ENCODE measurements at places on chromosomes 16 and 17.
A peak's percentile ranks its signal among the peaks of the same experiment; 100 is the strongest.

- no peak for DNase-seq
Measured at GRCh38 chr16:88938777-88939244, 38.2 kb downstream of the CBFA2T3 start.

GRCh38 chr16:47627721-47628120 is 166.6 kb downstream of the PHKB start:
- DNase-seq, result no peak

DNA sequence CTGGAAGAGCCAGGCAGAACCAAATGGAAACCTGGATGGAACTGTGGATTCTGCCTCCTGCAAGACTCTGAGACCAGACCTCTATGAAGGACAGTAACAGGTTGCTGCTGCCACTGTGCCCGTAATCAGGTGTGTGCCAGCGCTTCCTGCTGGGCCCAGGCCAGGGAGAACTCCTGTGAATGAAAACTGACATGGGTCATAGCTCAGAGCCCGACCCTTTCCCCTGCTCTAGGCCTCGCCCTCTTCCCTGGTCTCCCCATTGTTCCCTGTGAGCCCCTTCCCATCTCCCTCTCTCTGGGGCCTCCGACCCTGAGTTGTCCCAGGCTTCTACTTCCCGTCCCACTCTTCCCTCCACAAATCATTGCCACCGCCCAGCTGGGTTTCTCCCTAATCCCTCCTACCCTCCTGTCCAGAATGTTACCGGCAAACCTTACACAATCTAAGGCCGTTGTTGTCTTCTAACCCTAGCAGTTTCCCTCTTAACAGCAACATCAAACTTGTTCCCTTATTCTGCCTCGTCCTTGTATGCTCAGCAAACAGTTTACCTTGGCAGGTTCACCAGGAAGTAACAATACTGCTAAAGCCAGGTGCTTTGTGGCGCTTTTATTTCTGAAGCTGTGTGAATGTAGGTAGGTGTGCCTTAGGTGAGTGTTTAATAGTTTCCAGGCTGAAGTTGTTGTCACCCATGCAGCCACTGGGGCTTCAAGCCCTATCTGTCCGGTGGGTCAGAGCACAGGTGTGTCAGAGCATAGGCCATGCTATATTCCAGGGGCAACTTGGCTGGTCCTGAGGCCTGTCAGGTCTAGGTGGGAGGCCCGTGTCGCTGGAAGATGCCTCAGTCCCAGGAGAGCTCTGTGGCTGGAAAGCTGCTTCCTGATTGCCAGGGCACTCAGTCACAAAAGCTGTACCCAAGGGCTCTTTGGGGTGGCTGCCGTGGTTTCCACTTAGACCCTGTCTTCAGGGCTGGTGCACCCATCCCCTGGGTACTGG is 32.0 kb downstream of the SMPD3 start:
- no peak for DNase-seq

DNA sequence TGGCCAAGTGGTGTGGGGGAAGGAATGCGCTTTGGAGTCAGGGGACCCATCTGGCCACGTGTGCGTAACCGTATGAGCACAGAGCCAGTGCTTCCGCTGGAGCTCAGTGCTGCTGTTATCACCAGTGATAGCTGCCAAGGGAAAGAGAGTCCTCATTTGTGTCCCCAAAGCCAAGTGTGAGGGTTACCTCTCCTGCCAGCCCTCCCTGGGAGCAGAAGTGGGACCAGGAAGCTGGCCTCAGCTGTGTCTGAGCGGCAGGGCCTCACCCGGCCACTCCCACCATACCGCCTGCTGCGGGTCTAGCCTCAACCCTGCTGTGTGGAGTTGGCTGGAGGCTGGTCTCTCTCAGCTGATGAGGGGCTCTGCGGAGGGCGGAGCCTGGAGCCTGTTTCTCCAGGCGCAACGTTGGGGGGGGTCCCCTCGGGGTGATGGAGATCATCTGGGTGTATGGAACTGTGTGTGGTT is 44.5 kb downstream of the MEAK7 start:
- DNase-seq, result no peak

- no peak for DNase-seq
Measured at GRCh38 chr16:71894229-71894920, 956 bp upstream of the IST1 start.

DNA sequence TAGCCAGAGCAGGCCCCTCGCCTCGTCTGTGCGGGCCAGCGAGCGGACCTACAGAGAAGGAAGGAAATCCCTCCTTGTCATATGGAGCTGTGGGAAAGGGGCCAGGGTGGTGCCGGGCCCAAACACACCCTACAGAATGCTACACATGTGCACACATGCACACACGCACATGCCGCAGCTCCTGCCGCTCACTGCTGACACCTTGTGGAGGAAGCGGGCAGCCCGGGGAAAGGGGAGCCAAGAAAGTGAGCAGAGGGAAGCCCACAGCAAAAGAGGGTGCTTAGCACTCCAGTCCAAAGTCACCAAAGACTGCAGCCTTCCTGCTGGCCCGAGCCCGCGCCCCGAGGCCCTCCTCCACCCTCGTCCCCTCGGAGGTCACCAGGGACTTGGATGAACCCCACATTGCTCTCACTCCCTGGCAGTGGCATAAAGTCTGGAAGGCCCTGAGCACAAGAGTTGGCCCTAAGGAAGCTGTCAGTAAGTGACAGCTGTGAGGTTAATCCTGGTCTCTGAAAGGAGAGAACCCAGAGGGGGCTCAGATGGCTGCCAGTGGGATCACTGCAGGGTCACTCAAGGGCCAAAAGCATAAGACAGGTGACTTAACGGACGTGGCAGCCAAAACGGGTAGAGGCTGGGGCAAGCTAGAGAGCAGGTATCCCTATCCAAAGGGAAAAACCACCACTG is 68.2 kb downstream of the MYO18A start:
- peak; percentile 76 for DNase-seq

DNA sequence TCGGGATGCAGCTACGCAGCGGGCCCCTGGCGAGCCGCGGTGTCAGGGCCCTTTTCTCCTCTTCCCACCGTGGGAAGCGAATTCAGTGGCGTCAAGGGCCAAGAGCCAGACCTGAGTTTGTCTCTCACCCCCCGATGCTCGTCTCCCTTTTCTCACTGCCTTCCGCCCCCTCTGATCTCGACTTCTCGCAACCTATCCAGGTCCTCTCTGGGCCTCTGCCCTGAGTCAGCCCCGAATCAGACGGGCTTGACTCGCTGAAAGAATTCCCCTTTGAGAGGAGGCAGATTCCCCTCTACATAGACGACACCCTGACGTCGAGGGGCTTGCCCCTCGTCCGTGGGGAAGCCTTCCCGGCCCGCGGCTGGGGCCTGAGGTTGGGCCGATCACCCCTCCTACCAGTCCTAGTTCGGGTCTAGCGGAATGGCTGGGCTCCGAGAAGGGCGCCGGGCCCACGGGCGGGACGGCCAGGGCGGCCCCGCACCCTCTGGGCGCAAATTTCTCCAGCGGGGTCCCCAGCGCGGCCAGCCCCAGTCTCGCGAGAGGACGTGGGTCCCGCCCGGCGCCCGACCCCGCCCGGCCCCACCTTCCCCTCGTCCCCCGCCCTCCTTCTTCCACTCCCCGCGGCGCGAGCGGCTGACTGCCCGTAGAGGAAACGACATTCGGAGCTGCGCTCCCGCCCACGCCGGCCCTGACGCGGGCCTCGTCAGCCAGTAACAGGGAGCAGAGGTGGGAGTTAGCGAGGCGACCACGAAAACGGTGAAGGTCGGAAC is at the start of gene GGNBP2:
GGNBP2 (plus strand) TSS at position 613 of the 770 bp plus-strand sequence. CDS start 806 bp downstream, outside the sequence.
- peak; percentile 94 for DNase-seq

DNA sequence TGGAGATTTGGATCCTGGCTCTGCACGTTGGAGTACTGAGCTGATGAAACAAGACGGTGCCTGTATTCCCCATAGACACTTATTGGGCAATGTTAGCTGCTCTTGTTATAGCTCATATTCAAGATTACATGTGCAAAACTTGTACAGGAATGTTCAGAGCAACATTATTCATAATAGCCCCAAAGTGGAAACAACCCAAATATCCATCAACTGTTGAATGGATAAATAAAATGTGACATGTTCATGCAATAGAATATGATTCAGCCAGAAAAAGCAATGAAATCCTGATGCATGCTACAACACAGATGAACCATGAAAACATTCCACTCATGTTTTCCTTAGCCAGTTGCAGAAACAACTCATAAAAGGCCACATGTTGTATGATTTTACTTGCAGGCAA is 5.7 kb upstream of the SDR42E1 start:
- DNase-seq, result no peak

- DNase-seq, result no peak
Measured at GRCh38 chr16:88539261-88539651, 30.9 kb upstream of the ZC3H18 start.

DNA sequence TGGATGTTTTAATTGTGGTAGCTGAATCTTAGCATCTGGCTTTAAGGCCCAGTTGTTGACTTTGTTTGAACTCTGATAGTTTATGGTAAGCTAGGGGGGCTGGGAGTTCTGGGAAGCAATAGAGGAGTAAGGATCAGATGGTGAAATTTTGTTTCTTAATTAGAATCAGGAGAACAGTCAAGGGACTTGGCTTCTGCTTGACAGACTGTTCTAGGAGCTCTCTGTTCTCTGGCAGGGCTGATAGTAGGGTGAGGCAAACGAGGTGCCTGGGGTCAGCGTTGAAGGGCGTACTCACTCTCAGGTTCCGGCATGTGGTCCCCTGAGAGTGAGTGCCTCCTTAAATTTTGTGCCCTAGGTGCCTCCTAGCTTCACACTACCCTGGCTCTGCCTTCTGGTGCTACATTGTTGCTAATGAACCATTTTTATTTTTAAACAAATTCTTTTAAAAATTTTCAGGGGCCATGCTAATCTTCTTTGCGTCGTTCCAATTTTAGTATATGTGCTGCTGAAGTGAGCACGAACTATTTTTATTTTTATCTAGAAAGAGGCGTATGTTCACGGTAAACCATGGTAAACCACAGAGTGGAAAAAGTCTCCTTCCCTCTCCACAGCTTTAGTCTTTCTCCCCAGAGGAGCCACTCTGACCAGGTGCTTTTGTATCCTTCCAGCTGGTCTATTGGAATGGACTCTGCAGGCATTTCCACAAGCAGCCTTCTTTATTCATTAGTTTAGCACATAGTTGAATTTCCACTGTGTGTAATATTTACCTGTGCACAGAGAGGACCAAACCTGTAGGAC is 19.7 kb downstream of the SLC7A6 start:
- peak; percentile 56 for DNase-seq

DNA sequence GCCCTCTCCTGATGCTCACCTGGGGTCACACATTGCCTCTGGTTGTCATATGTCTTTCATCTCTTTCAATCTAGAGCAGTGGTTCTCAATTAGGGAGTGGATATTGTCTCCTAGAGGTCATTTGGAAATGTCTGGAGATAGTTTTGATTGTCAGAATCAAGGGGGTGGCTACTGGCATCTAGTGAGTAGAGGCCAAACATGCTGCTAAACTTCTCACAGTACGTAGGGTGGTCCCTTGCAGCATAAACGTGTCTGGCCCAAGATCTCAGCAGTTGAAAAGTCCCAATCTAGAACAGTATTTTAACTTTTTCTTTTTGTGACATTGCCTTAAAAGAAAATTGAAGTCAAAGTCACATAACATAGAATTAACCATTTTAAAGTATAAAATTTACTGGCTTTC is 30.5 kb upstream of the SLC5A10 start:
- no peak for DNase-seq

- DNase-seq, result no peak
Measured at GRCh38 chr16:1485847-1486496, 2.8 kb downstream of the PTX4 start.

DNA sequence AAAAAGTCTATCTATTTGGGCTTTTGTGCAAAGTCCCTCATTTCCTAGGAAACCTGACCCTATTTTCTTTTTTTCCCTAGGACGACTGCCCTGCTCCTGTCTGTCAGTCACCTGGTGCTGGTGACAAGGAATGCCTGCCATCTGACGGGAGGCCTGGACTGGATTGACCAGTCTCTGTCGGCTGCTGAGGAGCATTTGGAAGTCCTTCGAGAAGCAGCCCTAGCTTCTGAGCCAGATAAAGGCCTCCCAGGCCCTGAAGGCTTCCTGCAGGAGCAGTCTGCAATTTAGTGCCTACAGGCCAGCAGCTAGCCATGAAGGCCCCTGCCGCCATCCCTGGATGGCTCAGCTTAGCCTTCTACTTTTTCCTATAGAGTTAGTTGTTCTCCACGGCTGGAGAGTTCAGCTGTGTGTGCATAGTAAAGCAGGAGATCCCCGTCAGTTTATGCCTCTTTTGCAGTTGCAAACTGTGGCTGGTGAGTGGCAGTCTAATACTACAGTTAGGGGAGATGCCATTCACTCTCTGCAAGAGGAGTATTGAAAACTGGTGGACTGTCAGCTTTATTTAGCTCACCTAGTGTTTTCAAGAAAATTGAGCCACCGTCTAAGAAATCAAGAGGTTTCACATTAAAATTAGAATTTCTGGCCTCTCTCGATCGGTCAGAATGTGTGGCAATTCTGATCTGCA is 12.9 kb downstream of the TMEM98 start:
- no peak for DNase-seq

- peak; percentile 95 for DNase-seq
Measured at GRCh38 chr17:38898812-38899348, 26.5 kb upstream of the LASP1NB start.

- no peak for DNase-seq
Measured at GRCh38 chr16:5905935-5906334, 808.3 kb upstream of the EEF2KMT start.

DNA sequence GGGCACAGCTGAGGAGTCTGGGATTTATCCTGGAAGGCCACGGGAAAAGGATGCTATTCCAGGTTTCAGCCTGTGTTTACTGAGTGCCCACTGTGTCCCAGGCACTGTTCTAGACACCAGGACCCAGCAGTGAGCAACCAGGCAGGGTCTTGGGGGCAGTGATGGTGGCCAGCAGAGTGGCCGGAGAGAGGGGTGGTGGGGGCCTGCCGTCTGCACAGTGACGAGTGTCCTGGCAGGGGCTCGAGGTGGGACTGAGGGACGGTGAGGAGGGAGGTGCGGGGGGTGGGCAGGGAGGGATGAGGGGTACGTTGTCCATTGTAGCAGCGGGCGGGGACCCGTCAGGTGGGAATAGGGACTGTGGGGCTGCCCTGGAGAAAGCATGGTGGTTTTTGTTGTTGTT is 66.3 kb upstream of the CIBAR2 start:
- no peak for DNase-seq

GRCh38 chr16:66918803-66919568 is at the start of gene CDH16:
Gene CDH16 (minus strand): TSS chr16:66918885. CDS start chr16:66918065, 820 bp downstream.
- DNase-seq, result no peak

DNA sequence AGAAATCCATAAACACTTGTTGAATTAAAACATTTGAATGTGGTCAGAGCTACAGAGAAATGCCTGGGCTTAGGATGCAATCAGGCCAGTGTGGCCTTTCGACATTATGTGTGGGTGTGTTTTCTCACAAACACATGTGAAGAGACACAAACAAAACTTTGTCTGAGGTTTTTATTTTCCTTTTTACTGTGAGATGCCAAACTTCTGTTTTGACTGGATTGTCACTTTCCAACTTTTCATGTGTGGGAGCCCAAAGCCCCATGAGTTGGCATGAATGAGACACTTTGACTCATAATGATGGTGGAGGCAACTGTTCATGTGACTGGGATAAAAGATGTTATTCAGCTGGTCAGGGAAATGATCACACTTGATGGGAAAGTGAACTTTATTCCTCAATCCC is 71.9 kb upstream of the GAS7 start:
- no peak for DNase-seq

GRCh38 chr17:63963123-63963522 is 9.6 kb downstream of the SCN4A start:
- DNase-seq, result no peak

- no peak for DNase-seq
Measured at GRCh38 chr17:55769625-55770000, 18.8 kb downstream of the PCTP start.

GRCh38 chr17:4163951-4164350 is 21.0 kb downstream of the CYB5D2 start:
- DNase-seq, result no peak
